ENCODE measurements at places on chromosomes 1 and 21. TPM values are rescaled to one million over a fixed set of nuclear protein-coding genes. Genes with fewer than 3 reads are reported as not detected.

The OR2L5 gene
- total RNA-seq, result not detected

The CCDC185 gene
- total RNA-seq, result not detected

The LRRC8D gene
- 13.4 TPM for total RNA-seq

The MANEAL gene
- 4.2 TPM for total RNA-seq

The OLFML3 gene
- 33.1 TPM for total RNA-seq

The TDRKH gene
- total RNA-seq, result 4.7 TPM

The IGSF21 gene
- total RNA-seq, result not detected

The SPRR2D gene
- not detected for total RNA-seq

The DUSP23 gene
- total RNA-seq, result 15.4 TPM

The OLIG1 gene
- not detected for total RNA-seq

The SNX7 gene
- total RNA-seq, result 34.0 TPM

The TNFRSF14 gene
- total RNA-seq, result 0.95 TPM

The MRPS15 gene
- total RNA-seq, result 53.2 TPM

The ZYG11A gene
- total RNA-seq, result 0.12 TPM

The ADCY10 gene
- total RNA-seq, result 0.07 TPM

The ATP1A4 gene
- not detected for total RNA-seq

The ZNF648 gene
- not detected for total RNA-seq

The GJA9 gene
- not detected for total RNA-seq

The LRRN2 gene
- total RNA-seq, result 3.3 TPM

The KRTAP11-1 gene
- not detected for total RNA-seq

The CD52 gene
- total RNA-seq, result not detected

The MATN1 gene
- 0.47 TPM for total RNA-seq

The SMIM11 gene
- 20.8 TPM for total RNA-seq

The AK2 gene
- 86.1 TPM for total RNA-seq

The CRNN gene
- total RNA-seq, result not detected

The LEFTY2 gene
- total RNA-seq, result 38.3 TPM

Measured in chondrocyte (in vitro differentiated cells).